Foreskin fibroblast (primary cell): ENCODE measurements at places on chromosomes 16 and 17.

- peak; percentile 73 for DNase-seq
Measured at GRCh38 chr17:28896884-28897768, at the start of gene FLOT2. Gene FLOT2, minus strand, starts transcription at chr17:28897733. Its CDS starts 159 bp downstream, at chr17:28897574.

- no peak for DNase-seq
Measured at GRCh38 chr17:49776551-49777300, 11.8 kb upstream of the KAT7 start.

DNA sequence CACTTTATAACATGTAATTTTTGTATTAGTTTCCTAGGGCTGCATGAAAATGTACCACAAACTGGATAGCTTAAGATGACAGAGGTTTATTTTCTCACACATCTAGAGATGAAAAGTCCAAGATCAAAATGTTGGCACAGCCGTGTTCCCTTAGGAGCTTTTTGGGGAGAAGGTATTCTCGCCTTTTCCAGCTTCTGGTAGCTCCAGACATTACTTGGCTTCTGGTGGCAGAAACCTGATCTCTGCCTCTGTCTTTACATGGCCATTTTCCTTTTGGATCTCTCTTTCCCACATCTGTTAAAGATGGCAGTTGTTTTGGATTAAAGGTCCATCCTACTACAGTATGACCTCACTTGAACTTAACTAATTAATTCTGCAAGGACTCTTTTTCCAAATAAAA is 885.7 kb upstream of the CDH8 start:
- no peak for DNase-seq

DNA sequence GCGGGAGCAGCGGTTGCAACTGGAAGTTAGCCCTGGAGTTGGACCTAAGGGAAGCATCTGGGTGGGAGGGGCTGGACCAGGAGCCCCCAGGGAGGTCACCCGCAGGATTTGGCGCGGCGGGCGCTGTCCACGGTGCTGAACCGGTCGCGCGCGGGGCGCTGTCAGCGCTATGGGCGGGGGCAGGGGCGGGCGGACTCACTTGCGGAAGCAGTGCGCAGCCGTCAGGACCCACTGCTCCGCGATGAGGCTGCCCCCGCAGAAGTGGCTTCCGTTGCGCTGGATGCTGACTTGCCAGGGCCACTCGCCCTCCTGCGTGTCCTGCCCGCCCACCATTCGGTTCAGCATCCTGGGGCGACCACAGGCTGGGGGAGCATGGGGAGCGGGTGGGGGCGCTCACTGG is 4.5 kb downstream of the PRSS27 start:
- peak; percentile 70 for DNase-seq

DNA sequence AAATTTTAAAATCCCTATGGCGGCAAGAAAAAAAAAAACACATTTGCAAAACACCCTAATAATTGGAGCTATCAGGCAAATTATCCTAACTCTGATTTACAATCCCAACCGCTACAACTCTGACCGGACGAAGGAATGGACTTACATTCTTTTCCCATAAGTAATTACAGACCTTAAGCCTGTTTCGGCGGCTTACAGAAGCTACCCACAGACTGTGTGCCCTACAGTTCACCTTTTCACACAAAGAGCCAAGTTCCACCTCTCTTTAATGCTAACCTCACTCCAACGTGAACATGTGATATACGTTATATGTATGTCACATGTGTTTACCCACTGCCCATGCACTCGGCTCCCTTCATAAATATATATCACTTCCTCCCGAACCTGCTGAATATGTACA is 8.7 kb upstream of the MEAK7 start:
- no peak for DNase-seq

DNA sequence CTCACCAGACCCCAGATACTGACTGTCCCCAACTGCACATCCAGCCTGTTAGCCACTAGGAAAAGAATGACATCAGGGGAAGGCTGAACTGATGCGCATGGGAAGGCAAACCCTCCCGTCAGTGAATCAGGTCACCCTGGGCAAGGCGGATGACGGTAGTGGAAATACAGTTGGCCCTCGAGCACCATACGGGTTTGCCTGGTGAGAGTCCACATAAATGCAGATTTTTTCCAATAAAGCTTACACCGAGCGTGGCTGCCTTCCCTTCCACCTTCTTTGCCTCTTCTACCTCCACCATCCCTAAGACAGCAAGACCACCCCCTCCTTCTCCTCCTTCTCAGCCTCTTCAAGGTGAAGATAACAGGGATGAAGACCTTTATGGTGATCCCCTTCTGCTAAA is 236.1 kb upstream of the TNRC6C start:
- no peak for DNase-seq

DNA sequence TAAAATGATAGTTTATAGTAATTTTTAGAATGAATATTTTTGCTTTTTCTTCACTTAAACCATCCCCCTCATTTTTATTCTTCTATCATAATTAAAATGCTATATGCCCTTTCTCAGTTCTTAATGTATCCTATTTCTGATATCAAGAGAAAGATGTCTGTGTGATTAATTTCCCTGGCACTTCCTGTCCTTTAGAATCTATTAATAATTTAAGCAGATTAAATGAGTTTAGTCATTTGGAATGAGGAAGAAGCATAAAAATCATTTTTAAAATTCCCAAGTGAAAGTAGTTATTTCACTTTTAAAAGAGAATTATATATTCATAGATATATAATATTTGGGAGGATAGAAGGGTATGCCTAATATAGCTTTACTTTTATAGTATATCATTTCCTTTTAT is 27.8 kb upstream of the CDR2 start:
- peak; percentile 49 for DNase-seq

- DNase-seq = no peak
Measured at GRCh38 chr17:36578671-36579070, 13.0 kb upstream of the DHRS11 start.

DNA sequence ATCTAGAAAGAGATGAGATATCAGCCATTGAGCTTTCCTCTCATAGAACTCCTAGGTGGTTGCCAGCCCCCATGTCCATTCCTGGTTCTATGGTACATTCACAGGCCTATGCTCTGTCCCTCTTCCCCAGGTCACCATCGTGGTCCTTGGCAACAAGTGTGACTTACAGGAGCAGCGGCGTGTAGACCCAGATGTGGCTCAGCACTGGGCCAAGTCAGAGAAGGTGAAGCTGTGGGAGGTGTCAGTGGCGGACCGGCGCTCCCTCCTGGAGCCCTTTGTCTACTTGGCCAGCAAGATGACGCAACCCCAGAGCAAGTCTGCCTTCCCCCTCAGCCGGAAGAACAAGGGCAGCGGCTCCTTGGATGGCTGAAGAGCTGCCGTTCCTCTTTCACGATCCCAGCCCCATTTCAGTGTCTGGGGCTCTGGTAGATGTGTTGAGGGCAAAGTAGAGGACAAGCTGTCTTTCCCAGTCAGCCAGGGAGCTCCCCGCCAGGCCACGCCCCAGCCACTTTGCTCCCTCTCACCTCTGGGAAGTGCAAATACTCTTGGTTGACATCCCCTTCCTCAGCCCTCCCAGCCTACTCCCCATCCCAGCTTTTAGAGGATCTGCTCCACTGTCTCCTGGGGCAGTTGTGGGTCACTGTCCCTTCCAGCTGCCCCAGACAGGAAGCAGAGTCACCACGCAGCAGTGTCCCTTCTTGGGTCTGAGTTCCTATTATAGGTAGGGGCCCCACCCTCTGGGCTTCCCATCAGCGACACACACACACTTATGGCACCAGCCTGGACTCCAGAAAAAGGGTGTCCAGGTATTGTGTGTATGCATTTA is 3.8 kb downstream of the NKIRAS2 start:
- no peak for DNase-seq

GRCh38 chr17:49880291-49881053 is 32.6 kb upstream of the TAC4 start:
- peak; percentile 82 for DNase-seq

- DNase-seq = no peak
Measured at GRCh38 chr16:30369938-30370455, 297 bp downstream of the TBC1D10B start.

DNA sequence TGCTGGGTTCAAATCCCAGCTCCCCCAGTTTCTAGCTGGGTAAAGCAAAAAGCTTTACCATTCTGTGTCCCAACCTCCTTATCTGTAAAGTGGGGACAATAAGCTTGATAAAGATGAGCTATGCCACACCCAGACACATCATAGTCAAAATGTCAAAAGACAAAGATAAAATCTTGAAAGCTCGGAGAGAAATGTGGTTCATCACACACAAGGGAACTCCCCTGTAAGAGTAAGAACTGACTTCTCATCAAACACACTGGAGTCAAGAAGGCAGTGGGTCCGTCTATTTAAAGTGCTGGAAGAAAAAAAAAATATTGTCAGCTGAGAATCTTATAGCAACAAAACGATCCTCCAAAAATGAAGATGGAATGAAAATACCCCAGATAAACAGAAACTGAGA is 25.3 kb downstream of the CACNG5 start:
- no peak for DNase-seq

- no peak for DNase-seq
Measured at GRCh38 chr17:57275071-57275764, 18.9 kb downstream of the MSI2 start.

DNA sequence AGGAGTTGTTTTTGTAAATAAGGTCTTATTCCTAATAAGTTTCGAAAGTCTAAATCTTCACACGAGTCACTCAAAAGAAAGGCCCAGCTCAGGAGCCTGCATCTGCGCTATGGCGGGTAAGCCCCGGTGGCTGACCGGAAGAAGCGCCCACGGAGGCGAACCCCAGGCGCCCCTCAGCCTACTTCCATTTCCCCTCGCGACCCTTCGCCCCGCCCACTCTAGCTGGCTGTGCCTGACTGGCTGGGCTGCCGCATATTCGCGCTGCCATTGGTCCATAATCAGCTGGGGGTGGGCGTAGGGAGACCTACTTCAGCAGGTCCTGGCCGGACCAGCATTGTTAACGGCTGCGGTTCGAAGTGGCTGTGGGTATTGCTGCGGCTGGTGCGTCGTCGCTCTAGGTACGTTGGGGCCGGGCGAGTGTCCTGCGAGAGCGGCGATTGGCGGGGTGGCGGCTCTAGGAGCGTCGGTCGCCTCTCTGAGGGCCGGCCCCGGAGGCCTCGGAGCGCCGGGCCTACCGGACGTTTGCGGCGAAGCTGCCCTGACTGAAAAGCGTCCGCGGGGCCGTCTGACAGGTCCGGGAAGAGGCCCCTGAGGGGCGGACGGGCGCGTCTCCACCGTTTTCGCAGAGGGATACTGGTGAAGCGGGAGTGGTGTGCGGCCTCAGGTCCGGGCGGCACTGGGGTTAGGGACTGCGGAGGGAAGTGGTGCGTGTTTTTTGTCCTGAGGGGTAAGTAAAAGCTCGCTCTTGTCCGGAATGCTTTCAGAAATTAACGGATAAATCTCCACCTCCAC is at the start of gene ATF7IP2:
Gene ATF7IP2 (plus strand): TSS at position 337 of the 792 bp plus-strand sequence. CDS start 44,560 bp downstream, outside the sequence.
- DNase-seq = peak; percentile 73

DNA sequence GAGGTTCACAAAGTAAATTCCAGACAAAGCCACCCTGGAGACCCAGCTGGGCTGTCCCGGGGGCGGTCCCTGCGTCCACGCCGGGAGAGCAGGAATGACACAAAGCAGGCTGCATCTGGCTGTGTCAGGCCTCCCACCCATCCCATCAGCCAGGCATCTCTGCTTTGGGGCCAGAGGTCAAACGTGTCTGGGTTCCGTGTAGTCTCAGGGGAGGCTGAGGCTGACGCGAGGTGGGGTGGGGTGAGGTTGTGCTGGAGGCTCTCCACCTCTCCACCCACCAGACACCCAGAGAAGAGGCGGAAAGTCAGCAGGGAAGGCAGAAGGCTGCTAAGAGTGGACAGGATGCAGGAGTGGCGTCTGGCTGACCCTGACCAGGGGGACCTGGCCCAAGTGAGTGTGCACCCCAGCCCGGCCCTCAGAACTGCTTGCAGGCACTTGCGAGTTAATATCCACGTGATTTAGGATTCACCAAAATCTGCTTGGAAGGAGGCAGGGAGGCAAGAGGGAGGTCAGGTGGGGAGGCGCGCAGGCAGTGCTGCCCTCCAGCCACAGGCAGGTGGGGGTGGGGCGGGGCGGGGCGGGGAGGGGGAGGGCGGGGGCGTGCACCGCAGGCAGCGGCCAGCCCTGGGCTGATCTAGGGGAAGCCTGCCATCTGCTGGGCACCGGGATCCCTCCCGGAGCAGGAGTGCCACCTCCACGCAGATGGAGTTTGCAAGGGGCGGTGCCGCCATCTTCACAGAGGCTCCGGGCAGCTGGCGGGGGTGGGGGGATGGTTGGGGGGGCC is 44.3 kb downstream of the TBC1D16 start:
- peak; percentile 82 for DNase-seq

DNA sequence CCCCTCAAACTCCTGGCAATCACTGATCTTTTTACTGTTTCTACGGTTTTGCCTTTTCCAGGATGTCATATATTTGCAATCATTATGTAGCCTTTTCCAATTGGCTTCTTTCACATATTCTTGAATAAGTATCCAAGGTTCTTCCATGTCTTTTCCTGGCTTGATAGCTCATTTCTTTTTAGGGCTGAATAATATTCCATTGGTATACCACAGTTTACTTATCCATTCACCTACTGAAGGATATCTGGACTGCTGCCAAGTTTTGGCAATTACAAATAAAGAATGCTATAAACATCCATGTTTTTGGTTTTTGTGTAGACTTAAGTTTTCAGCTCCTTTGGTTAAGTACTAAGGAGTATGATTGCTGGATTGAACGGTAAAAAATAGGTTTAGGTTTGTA is 16.0 kb downstream of the GPATCH8 start:
- DNase-seq = no peak

DNA sequence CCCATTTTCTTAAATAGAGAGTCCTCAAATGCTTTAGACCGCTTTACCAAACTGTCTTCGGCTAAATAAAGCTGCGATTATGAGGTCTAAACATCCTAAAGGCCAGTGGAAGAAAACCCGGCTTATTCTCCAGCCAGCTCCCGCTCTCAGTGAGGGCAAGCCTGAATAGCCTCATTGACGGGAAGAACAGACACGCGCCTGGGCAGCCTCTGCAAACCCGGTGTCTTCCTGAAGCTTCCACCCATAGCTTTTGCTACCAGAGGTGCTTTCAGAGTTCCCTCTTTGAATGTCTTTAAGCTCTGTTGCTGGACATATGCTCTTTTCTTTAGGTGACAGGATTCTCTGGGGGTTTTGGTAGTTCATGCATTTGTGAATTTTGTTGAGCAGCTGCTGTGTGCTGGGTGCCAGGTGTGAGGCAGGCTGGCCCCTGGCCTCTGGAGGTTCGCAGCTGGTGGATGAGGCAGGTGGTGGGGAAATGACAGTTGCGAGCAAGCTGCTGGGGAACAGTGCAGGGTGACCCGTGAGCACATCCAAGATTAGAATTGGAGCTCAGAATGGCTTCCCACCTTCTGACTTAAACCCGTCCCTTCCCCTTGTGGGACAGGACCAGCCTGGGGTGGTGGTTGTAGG is 44.7 kb downstream of the CRISPLD2 start:
- DNase-seq = no peak

- no peak for DNase-seq
Measured at GRCh38 chr17:55883149-55883548, 132.3 kb downstream of the PCTP start.
